ENCODE measurements at places on chromosomes 5 and 9.

GRCh38 chr5:16418471-16418922 lies 47.1 kb downstream of the ZNF622 start:
- DNase-seq: no peak

- no peak for DNase-seq
These were observed 39.9 kb upstream of the SMIM15 start for GRCh38 chr5:61202213-61202612.

- DNase-seq: no peak
These were observed 12.0 kb upstream of the SPATA24 start for GRCh38 chr5:139415869-139416268.

GRCh38 chr9:130893341-130894101 lies 3.1 kb downstream of the QRFP start:
- no peak for DNase-seq

GRCh38 chr5:124365361-124365801 lies 381.1 kb downstream of the ZNF608 start:
- DNase-seq: no peak

DNA sequence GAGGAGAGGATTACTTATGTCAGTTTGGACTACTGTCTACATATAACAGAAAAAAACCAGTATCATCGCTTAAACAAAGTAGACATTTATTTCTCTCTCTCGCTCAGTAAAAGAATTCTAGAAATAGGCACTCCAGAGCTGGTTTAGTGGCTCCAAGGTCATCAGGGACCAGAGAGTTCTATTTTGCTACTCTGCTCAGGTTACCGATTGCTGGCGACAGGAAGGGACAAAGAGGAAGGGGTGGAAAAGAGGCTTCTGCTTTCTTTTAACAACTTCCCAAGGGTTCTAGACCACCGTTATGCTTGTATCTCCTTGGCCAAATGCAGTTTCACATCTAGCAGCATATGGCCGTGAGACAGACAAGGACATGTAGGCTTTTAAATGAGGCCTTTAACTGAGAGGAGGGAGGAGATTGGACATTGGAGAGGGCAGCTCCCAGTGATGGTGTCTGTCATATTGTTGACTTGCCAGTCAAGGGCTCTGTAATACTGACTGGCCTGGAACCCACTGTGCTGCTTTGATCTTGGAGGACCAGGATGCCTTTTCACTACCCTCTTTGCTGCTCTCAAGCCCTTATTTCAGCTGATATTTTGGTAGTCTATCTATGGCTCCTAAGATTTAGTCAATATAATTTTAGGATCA lies 15.6 kb upstream of the DCP2 start:
- DNase-seq: no peak

- DNase-seq: no peak
These were observed 21.8 kb downstream of the MEF2C start for GRCh38 chr5:88861231-88861630.

GRCh38 chr5:113162770-113163169 lies 186.2 kb downstream of the DCP2 start:
- no peak for DNase-seq

GRCh38 chr5:60597572-60598320 lies 102.2 kb downstream of the DEPDC1B start:
- peak; percentile 82 for DNase-seq

- DNase-seq: peak; percentile 58
These were observed 37.6 kb upstream of the CCDC152 start for GRCh38 chr5:42719034-42719433.

DNA sequence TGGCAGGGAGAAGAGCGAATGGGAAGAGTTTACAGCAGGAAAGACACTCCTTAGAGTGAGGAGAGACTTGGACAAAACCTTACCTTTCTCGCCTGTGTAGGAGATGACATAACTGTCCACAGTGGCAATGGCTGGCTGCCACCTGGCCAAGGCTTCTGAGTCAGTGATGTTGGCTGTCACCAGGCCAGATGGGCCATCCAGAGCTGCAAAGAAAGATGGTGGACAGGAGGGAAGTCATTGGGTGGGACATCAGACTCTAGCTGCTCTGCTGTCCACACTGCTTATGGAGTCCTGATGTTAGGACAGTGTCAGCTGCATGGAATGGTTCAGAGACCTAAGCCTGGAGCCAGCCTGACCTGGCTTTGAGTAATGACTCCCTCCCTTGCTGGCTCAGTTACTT lies 79.8 kb downstream of the TNC start:
- DNase-seq: no peak

DNA sequence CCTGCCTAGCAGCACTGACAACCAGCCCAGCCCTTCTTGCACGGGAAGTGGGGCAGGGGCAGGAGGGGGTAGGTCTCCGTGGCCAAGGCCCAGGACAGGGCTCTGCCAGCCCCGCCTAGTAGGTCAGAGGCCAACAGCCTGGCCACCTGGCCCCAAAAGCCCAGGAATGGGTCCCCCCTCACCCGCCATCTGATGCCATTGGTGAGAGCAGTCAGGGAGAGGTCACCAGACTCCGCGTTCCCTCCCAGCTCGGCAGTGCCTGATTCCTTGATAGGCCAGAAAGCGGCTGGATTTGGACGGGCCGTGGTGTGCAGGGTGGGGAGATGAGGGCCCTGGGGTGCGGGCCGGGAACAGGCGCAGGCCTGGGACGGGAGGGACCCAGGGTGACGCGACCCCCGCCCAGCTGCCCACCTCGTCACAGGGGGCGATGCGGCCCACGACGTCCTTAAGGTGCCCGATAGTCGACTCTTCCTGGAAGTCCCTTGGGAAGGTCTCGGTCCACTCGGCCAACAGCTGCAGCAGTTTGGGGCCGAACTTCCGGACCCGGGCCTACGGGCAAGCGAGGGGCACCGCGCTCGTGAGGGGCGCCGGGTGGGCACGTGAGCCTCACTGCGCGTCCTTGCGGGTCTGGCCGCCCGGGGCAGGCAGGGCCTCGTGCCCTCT lies 64.5 kb upstream of the RNF130 start:
- no peak for DNase-seq

DNA sequence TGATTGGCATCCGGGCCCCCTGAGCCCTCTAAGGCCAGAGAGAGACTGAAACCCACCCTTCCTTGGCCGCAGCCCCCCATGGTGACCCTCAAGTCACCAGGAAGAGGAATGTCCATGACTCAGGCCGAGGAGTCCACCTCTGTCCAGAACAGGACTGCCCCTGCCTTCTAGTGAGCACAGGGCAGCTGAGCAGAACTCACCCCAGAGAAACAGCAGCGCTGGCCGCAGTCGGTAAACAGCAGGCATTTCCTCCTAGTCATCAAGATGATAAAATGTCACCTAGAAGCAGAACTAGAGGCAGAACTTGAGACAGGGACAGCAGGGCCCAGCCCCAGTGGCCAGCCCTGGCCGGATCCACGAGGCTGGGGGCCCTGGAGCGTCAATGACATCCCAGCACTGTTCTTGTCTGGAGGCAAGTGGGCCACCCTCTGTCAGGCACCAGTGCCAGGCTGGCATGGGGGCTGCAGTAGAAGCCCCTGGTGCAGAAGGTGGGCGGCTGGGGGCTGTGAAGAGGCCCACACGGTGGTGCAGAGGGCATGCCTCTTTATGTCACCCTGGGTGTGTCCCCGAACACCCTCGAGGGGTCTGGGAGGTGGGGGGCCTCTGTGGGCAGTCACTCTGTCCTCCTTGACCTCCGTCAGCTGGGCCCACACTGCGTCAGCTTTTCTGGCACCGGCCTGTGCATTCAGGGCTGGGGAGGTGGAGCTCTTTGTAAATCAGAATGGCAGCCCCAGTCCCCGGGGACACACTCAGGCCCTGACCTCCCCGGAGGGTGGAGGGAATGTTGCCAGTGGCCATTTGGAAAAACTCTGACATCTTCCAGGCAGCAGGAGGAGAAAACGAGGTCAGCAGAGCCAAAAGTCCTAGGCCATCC lies 83.0 kb downstream of the NTNG2 start:
- DNase-seq: no peak

- no peak for DNase-seq
These were observed 1787.7 kb downstream of the EFNA5 start for GRCh38 chr5:105882956-105883481.
